ENCODE measurements at places on chromosomes 2 and 18. TPM values are rescaled to one million over a fixed set of nuclear protein-coding genes. Genes with fewer than 3 reads are reported as not detected.

Gene FBXO36
- 4.3 TPM for total RNA-seq

Gene SLC38A11
- not detected for total RNA-seq

Gene FEV
- total RNA-seq: not detected

Gene ALLC
- total RNA-seq: not detected

Gene ERMN
- total RNA-seq: not detected

Gene MBD5
- total RNA-seq: 26.3 TPM

Gene GMPPA
- total RNA-seq: 62.8 TPM

Gene ZNF532
- 36.6 TPM for total RNA-seq

Gene PLB1
- not detected for total RNA-seq

Gene CNTNAP5
- not detected for total RNA-seq

Gene COL4A4
- total RNA-seq: 0.91 TPM

Gene GATA6
- 27.4 TPM for total RNA-seq

Gene KIF5C
- total RNA-seq: 0.24 TPM

Gene RDH14
- 21.3 TPM for total RNA-seq

Gene POTEJ
- total RNA-seq: not detected

Gene RALBP1
- total RNA-seq: 58.1 TPM

Gene LCT
- 0.08 TPM for total RNA-seq

Gene POTEI
- not detected for total RNA-seq

Gene TTR
- total RNA-seq: not detected

Gene STON1
- total RNA-seq: 7.5 TPM

Gene ACTR3
- 103 TPM for total RNA-seq

Gene LYPD6
- not detected for total RNA-seq

Gene CGREF1
- total RNA-seq: 4.6 TPM

Gene UGT1A5
- not detected for total RNA-seq

Gene MYCN
- total RNA-seq: 0.32 TPM

Gene FBXO48
- 0.65 TPM for total RNA-seq

Gene RNF125
- total RNA-seq: 0.65 TPM

Gene MEP1B
- not detected for total RNA-seq

Gene CCL20
- 14.0 TPM for total RNA-seq

Gene GCKR
- total RNA-seq: 0.24 TPM

Gene ABCG8
- total RNA-seq: not detected

Gene OSR1
- 18.8 TPM for total RNA-seq

Gene RGPD3
- under 0.01 TPM for total RNA-seq

Gene SCN9A
- 1.0 TPM for total RNA-seq

Gene BOK
- 23.3 TPM for total RNA-seq

Gene TMEM247
- total RNA-seq: not detected

Gene ANKRD30B
- not detected for total RNA-seq

Gene RAB6C
- not detected for total RNA-seq

Gene ERFE
- 2.4 TPM for total RNA-seq

Gene IL1F10
- not detected for total RNA-seq

Gene STARD6
- total RNA-seq: not detected

Gene UGT1A3
- not detected for total RNA-seq

Gene MROH2A
- not detected for total RNA-seq

Gene TMEM37
- 9.8 TPM for total RNA-seq

Gene GRB14
- total RNA-seq: not detected

Gene CLEC4F
- not detected for total RNA-seq

Gene CREG2
- total RNA-seq: 0.91 TPM

Gene OSGEPL1
- total RNA-seq: 7.6 TPM

Gene SLC11A1
- total RNA-seq: 0.13 TPM

Gene AOX1
- 23.7 TPM for total RNA-seq

Gene RTKN
- 15.7 TPM for total RNA-seq

Gene HOXD8
- total RNA-seq: not detected

Gene CAVIN2
- 16.9 TPM for total RNA-seq

Gene ITM2C
- 311 TPM for total RNA-seq

Gene SERPINB11
- total RNA-seq: not detected

Gene CNDP1
- total RNA-seq: not detected

Gene BAZ2B
- total RNA-seq: 14.5 TPM

Data from epithelial cell of alveolus of lung (primary cell).